ENCODE measurements at places on chromosomes 7 and 10. TPM values are rescaled to one million over a fixed set of nuclear protein-coding genes. Genes with fewer than 3 reads are reported as not detected.

The ANKRD7 gene
- total RNA-seq, result 1.6 TPM

The CCDC136 gene
- 18.1 TPM for total RNA-seq

The PLOD3 gene
- total RNA-seq, result 75.1 TPM

The STK32C gene
- 10.5 TPM for total RNA-seq

The PDZD8 gene
- total RNA-seq, result 6.9 TPM

The IDI1 gene
- 35.8 TPM for total RNA-seq

The PRR15 gene
- total RNA-seq, result 0.16 TPM

The LUC7L2 gene
- total RNA-seq, result 45.4 TPM

The LRIT1 gene
- total RNA-seq, result not detected

The CHST12 gene
- 2.7 TPM for total RNA-seq

The SDK1 gene
- total RNA-seq, result 1.4 TPM

The FKBP9 gene
- 428 TPM for total RNA-seq

The MET gene
- 20.2 TPM for total RNA-seq

The RALA gene
- 30.8 TPM for total RNA-seq

The ZNF316 gene
- total RNA-seq, result 11.0 TPM

The ELAPOR2 gene
- 2.2 TPM for total RNA-seq

The PGAM2 gene
- 0.09 TPM for total RNA-seq

The ZNF853 gene
- total RNA-seq, result 3.2 TPM

The OLAH gene
- not detected for total RNA-seq

The NRAP gene
- total RNA-seq, result under 0.01 TPM

The PNLIP gene
- total RNA-seq, result not detected

The HYAL4 gene
- total RNA-seq, result not detected

The ADAM12 gene
- total RNA-seq, result 9.1 TPM

The ADRB1 gene
- not detected for total RNA-seq

The PPP1R3C gene
- 125 TPM for total RNA-seq

The DGKI gene
- 1.9 TPM for total RNA-seq

The TECTB gene
- total RNA-seq, result not detected

The MYOF gene
- total RNA-seq, result 108 TPM

The KIF20B gene
- total RNA-seq, result 4.4 TPM

Data from bronchial smooth muscle cell (primary cell).